Renal cortical epithelial cell (primary cell): ENCODE measurements at places on chromosomes 5 and 9.
A peak's percentile ranks its signal among the peaks of the same experiment; 100 is the strongest.

- no peak for DNase-seq
These were observed 452.1 kb upstream of the PTPRD start for GRCh38 chr9:11064909-11065308.

DNA sequence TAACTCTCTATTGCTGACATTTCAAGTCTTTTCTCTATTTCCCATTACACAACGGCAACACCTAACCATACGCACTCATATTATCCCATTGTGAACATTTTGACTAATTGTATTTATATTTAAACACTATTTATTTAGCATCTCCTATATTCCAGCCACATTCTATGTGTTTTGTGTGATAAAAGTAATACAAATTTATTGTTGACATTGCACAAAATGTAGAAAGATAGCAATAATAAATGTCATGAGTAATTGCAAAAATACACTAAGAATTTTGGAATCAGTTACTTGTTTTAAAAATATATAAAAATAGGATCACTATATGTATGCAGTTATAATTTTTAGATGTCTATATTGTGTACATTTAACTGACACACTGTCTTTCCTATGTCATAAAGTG, 413.0 kb upstream of the PTPRD start:
- no peak for DNase-seq

GRCh38 chr5:122933956-122934355, 88.5 kb downstream of the SNX24 start:
- DNase-seq, result no peak

DNA sequence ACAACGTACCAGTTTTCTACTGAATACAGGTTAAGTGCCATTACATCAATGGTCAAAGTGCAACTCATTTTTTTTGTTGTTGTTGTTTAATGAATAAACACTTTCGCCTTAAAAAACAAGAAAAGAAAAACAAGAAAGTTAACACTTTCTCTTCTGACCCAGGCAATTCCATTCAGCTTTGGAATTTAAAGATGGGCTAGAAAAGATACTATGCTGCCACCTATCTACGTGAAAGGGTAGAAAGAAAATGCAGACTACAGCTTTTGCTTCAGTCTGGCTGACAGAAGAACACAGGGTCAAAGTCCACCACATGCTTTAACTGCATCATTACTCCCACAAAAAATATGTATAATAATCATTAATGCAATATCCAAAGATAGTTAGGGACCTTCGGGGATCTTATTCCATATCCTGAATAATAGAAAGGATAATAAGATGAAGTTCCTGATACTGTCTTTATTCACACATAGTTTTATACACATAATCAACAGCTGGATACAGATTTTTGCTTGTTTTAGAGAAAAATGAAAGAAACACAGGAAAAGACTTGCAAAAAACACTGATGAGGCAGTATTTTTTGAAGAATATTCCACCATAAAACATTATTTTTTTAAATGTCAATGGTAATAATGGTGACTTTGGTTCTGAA, 40.4 kb downstream of the ZDHHC21 start:
- DNase-seq, result peak; percentile 42

- DNase-seq, result no peak
These were observed 65.8 kb downstream of the ERAP1 start for GRCh38 chr5:96741891-96742309.

DNA sequence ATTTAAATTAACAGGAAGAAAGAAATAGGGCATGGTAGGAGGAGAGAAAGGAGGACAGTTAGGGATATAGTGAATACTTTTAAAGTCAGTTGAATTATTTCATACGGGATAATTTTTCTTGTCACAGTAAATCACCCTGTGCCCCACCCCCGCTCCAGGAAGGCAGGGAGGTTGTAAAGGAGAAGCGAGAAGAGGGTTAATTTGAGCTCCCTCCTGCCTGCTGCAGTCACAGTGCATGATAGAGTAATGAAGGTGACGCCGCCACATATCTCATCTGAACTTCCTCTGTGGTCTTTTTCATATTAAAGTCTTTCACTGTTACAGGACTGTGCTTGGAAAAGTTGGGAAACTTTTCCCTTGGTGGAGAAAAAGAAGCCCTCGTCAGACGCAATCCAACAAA, 896 bp upstream of the PCSK5 start:
- DNase-seq, result no peak

DNA sequence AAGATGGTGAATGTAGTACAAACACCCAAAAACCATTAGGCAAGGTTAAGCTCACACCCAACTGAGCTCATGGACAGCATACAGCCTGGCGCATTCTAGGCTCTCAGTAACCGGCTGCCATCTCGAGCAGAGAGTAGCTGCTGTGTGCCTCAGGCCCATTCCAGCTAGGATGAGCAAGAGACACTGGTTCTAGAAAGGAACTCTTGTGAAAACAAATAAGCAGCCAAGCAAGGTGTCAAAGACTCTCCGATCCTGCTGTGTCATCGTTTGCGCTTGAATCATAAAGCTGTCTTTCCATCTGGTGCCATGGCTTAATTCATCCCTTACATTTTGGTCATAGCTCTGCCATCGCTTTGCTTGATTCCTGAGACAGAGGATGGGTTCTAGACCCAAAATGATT, 135.4 kb upstream of the MSX2 start:
- DNase-seq, result no peak

DNA sequence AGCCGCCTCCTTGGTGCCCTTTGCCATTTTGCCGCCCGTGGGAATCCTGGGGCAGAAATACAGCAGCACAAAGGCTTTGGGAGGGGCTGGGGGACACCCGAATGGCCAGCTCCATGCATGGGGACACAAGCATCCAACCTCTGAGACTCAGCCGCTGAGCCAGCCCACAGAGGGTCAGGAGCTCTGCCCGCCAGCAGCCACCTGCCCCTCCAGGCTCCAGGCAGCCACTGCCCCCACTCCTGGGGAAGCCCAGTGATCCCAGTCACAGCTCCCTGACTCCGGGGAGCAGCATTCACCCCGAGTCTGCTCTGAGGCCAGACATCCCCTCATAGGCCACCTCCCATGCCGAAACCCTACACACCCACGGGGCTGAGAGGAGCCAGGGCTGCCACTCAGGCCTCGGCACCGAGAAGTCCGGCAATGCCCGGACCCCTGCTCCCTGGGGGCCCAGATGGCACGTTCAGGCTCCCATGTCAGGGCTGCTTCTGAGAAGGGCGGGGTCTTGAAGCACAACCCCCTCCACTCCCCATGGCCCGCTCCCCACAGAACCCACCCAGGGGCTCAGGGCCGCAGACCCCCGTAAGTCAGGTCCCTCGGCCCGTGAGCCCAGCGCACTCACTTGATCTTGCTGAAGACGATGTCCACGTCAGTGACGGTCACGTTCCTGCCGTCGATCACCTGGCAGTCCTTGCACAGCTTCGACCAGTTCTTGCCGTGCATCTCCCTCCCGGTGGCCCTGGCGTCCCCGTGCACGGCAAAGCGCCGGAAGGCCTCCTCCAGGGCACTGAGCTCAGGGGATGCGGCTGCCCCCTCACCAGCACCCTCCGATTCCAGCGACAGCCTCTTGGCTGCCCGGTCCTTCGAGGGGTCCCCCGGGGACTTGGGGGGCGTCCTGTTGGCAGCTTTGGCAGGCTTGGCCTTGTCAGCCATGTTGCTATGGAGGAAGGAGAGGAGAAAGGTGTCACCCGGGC, 15.7 kb downstream of the TPPP start:
- DNase-seq, result no peak

DNA sequence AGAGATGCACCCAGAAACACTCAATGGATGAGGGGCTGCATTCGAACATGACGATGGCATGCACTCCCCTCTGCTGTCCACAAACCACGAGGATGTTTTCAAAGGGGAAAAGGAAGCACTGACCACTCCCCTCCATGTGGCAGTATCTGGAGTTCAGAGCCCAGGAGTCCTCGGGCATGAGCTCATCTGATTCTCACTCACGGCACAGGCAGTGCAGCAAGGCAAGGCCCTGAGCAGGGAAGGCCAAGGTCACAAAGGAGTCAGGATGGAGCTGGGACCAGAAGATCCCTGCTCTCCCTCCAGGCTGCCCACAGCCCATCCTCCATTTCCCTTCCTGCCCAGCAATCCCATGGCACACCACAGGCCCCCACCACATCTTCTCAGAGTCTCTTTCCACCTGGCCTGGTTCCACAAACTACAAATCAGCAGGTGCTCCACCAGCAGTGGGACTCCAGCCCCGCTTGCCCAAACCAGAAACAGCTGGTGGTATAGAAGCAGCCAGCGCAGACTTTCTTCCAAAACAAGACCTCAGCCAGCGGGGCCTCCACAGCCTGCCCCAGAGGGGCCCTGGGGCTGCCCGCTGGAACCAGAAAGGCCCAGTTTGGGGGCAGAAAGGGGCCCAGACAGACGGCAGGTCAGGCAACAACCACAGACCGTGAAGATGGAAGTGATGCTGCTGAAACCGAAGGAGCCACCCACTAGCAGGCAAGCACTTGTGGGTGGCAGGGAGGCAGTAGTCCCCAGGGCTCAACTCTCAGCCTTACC, 12.2 kb downstream of the TNIP1 start:
- DNase-seq, result peak; percentile 57

GRCh38 chr9:109403116-109403515, 82.3 kb upstream of the EPB41L4B start:
- peak; percentile 59 for DNase-seq

- DNase-seq, result no peak
These were observed 137.4 kb downstream of the LPAR1 start for GRCh38 chr9:110900917-110901316.

DNA sequence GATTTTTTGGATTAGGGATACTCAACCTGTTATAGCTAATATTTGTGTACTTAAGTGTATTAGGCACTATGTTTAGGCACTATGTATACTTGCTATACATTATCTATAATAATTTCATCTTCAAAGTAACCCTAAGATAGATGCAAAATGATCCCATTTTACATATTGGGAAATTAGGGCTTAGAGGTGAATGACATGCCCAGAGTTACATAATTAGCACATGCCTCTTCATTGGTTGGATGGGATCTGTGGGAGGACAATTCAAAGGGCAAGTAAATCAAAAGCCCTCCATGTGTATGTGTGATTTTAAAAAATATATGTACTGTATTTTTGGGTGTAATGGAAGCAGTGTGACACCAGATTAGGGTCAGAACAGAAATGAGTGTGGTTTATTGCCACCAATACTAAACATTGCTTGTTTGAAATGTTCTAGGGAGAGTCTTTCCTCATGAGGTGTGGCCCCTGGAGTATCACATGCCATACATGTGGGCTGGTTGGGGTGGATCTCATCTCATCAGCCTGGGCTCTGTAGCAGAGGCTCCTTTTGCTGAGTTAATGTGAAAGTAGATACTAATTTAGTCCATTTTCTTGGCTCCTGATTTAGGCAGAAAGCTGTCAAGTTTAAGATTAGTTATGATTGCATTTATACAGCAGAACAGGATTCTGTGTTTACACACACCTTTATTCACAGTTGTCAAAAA, 5.5 kb downstream of the C9orf85 start:
- no peak for DNase-seq

- DNase-seq, result no peak
These were observed at the start of gene CDH12 for GRCh38 chr5:22852807-22853660. Gene CDH12 (minus strand): TSS chr5:22853344.

- DNase-seq, result peak; percentile 58
These were observed 2.0 kb downstream of the PROB1 start for GRCh38 chr5:139392678-139393496.

DNA sequence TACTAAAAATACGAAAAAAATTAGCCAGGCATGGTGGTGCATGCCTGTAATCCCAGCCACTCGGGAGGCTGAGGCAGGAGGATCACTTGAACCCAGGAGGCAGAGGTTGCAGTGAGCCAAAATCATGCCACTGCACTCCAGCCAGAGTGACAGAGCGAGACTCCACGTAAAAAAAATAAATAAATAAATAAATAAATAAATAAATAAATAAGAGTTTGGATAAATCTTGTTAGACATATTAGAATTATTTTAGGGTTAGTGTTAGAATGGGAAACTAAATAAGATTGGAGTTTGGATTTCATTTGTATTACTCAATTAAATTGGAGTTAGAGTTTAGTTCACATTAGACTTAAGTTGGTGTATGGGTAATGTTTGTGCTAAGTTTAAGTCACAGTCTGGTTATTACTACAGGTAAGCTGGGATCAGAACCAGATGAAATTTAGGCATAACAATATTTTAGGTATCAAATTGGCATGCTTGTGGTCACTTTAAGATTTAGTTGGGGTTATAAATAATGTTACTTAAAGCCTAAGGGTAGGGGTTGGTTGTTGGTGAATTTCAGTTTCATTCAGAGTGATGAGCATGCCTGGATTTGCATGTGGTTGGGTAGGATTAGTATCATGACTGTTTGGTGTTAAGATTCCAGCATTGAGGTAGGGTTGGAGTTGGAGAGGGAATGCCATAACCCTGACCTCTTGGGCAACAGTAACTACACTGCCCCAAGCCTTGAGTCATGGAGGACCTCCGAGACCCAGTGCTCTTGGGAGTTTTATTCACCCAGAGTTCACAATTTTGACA, 3.3 kb downstream of the OR5C1 start:
- DNase-seq, result no peak

DNA sequence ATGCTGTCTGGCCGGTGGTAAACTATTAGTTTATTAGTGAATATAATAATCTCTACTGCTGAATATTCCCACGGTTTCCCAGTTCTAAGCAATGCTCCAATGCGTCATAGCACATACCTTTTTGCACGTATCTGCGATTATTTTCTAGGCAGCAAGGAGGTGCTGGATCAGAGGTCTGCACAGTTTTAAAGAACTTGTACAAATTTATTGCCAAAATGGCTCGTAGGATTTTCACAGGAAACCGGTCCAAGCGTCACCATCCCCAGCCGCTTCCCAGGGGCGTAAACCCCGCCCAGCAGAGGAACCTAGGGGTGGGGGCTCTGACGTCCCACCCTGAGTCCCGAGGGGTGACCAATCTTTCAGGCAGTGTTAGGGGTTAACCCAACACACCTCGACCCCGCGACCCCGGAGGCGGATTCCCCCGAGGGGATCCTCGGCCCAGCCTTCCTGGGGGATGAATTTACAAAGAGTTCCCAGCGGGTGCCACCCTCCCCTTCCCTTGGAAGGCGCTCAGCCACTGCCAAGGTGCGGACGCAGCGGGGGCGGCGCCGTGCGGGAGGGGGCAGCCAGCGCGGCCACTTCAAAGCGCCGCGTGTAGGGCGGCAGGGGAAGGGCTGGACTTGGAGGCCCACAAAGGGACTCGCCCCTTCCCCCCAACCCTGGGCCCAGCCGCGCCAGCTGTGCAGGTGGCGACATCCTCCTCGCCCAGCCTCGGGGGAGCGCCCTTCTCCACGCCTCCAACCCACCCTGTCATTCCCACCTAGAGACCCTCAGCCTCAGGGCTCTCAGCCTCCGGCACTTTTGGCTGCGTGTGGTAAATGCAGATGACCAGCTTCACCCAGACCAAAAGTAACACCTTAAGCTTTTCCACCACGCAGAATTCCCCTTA, 43.5 kb upstream of the TCF7 start:
- DNase-seq, result peak; percentile 74

DNA sequence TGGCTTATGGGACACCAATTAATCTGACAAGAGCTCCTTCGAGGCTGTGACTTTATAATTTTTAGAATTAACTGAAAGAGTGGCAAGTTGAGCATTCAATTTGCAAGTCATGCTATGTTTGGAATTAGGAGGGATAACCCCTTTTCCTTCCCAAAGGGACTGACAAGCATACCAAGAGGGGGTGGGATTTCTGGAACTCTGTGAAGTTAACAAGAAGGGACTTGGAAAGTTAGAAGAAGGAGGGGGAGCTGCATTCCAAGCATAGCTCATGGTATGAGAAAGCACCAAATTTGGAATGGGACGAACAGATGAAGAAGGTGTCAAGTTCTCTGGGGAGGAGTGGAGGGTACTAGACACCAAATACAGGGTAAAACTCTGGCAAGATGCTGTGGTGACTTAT, 8.9 kb upstream of the PALM2AKAP2 start:
- DNase-seq, result peak; percentile 67

- no peak for DNase-seq
These were observed 502.0 kb downstream of the NR2F1-AS1 start for GRCh38 chr5:93079046-93079445.

- DNase-seq, result peak; percentile 69
These were observed 50.9 kb upstream of the DMRTA1 start for GRCh38 chr9:22395687-22396141.
